ENCODE measurements at places on chromosomes 16 and 17. TPM values are rescaled to one million over a fixed set of nuclear protein-coding genes. Genes with fewer than 3 reads are reported as not detected.

BIRC5 gene
- 11.9 TPM for total RNA-seq

JPH3 gene
- 3.1 TPM for total RNA-seq

WFDC1 gene
- 0.24 TPM for total RNA-seq

EPN3 gene
- total RNA-seq, result not detected

ALDH3A2 gene
- 87.5 TPM for total RNA-seq

KRTAP2-2 gene
- total RNA-seq, result not detected

GRCh38 chr16:554640-555365 lies 5.4 kb upstream of the PRR35 start:
- DNase-seq, result no peak

GRCh38 chr17:903691-904481 lies 75.7 kb downstream of the NXN start:
- no peak for DNase-seq

GRCh38 chr16:31217136-31217530 lies 198 bp upstream of the PYDC1 start:
- DNase-seq, result no peak

GRCh38 chr16:14331020-14331419 lies 259.9 kb downstream of the MRTFB start:
- no peak for DNase-seq

- no peak for DNase-seq
Observed at GRCh38 chr16:48617711-48618148, 7.8 kb upstream of the N4BP1 start.

DNA sequence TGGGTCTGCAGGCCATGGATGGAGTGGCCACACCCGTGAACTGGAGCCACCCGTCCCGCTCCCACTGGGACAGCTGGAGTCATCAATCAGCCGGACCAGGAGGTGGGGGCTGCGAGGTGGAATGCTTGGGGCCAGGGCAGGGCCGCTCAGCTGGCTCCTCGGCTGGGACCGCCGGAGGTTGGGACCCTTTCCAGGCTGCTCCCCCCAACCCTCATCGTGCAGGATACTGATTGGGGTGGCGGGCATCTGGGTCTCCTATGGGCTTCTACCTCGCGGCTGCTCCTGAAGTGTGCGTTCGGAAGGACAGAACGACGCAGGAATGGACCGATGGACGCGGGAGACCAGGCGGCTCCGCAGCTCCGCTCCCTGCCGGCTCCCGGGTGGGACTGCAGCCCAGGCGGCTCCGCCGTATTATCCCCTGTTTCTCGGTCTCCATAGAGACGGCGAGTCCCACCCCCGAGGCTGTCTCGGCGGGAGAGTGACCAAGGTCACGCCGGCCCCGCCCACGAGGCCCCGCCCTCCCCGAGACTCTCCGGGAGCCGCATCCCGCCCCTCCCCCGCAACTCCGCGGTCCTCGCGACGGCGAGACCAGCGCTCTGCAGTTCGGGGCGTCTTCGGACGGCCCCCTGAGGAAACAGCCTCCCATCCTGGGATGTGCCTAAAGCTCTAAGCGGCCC lies at the start of gene TPPP3:
TSS of gene TPPP3 (minus strand) at position 388 of the 677 bp plus-strand sequence. CDS start 2,387 bp downstream, outside the sequence.
- peak; percentile 96 for DNase-seq

- no peak for DNase-seq
Observed at GRCh38 chr16:317583-317982, 34.6 kb downstream of the PDIA2 start.

Data from osteocyte (in vitro differentiated cells).